ENCODE measurements at places on chromosomes 16 and 17. TPM values are rescaled to one million over a fixed set of nuclear protein-coding genes. Genes with fewer than 3 reads are reported as not detected.

The CNEP1R1 gene
- 25.6 TPM for total RNA-seq

DNA sequence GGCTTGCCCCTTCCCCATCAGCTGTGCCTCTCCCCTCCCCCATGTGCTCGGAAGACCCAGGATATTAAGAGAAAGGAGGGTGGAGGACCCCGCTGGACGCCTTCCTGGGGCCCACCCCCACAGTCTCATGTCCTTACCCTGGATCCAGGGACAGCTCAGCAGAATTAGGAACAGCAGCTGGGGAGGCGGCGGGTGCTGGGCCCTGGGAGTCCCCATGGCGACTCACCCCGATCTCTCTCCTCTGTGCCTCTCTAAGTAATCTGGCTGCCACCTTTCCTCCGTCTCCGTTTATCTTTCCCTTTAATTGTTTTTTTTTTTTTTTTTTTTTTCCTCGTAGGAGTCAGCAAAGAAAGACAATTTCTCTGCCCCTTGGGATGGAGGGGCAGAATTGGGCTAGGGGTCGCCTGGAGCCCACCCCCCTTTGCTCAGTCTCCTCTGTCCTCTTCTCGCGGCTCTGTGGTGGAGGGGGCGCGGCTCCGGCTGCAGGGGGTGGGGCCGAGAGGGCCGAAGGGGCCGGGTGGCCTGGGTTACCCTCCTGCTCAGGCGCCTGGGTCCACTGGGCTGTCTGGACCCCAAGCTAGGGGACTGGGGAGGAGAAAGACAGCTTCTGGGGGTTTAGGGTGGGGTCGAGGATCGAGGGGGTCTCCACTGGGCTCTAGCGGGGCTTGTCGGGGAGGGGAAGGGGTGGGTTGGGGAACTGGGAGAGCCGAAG is 390 bp downstream of the SEZ6L2 start:
- DNase-seq, result no peak

The PRKCA gene
- 45.2 TPM for total RNA-seq

The SETD1A gene
- total RNA-seq, result 11.5 TPM

DNA sequence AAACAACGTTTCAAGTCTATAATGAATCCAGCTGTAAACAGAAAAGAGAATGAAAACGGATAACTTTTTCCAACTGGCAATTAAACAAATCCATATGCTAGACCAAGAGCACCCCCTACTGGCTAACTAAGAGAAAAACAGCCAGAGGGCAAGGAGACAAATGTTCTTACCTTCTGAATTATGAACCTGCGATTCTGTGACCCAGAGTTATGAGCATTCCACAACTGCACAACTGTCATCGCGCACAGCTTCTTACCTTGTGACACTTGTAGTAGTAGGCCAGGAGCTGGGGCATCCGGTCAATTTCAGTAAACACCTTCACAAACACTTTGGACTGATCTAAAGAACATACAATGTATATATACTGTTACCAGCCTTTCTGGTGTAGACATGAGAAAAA is 18.6 kb downstream of the COG7 start:
- DNase-seq, result no peak

GRCh38 chr16:47073223-47074155 is 70.3 kb downstream of the NETO2 start:
- DNase-seq, result no peak

GRCh38 chr16:82801361-82801760 is 174.6 kb downstream of the CDH13 start:
- DNase-seq, result no peak

All from Peyer's patch (tissue), 4 donors.